ENCODE measurements at places on chromosomes 4 and X. TPM values are rescaled to one million over a fixed set of nuclear protein-coding genes. Genes with fewer than 3 reads are reported as not detected.

GRCh38 chrX:40809210-40809609 lies 73.9 kb upstream of the MED14 start:
- H3K27me3 ChIP-seq: no peaks in the 10 kb centered on the region
- H3K4me1 ChIP-seq: no peaks in the 10 kb centered on the region
- H3K36me3 ChIP-seq: no peaks in the 10 kb centered on the region
- DNase-seq: no peak

- no peak overlapping the region for H3K27ac ChIP-seq
- H3K4me1 ChIP-seq: peaks cover under 1% of the 10 kb centered on the region
- H3K27me3 ChIP-seq: no peaks in the 10 kb centered on the region
- no peak overlapping the region for H3K4me3 ChIP-seq
- no peak for DNase-seq
Observed at GRCh38 chrX:124223524-124223923, 108.9 kb upstream of the TEX13D start.

DNA sequence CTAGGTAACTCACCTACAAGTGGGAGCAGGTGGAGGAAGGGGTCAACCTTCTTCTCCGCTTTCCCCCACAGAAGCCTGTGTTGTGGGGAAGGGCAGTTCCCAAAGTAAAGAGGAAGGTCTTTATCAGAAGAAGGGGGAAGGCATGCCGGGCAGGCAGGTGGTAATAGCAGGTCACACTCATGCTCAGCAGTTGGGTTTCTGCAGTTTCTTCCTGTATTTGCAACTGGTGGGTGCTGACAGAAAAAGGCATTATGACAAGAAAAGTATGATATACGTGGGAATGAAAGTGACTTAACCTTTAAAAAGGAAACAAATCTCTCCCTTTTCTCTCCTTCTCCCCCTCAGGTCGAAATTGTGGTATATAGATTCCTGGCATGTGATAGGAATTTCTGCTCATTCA lies 3.7 kb downstream of the MTMR1 start:
- peaks cover 35% of the 10 kb centered on the region for H3K4me1 ChIP-seq
- no peak for DNase-seq
- no peak overlapping the region for H3K4me3 ChIP-seq
- H3K27me3 ChIP-seq: no peaks in the 10 kb centered on the region
- no peaks in the 10 kb centered on the region for H3K36me3 ChIP-seq
- peak overlapping the region; percentile 23 for H3K27ac ChIP-seq

DNA sequence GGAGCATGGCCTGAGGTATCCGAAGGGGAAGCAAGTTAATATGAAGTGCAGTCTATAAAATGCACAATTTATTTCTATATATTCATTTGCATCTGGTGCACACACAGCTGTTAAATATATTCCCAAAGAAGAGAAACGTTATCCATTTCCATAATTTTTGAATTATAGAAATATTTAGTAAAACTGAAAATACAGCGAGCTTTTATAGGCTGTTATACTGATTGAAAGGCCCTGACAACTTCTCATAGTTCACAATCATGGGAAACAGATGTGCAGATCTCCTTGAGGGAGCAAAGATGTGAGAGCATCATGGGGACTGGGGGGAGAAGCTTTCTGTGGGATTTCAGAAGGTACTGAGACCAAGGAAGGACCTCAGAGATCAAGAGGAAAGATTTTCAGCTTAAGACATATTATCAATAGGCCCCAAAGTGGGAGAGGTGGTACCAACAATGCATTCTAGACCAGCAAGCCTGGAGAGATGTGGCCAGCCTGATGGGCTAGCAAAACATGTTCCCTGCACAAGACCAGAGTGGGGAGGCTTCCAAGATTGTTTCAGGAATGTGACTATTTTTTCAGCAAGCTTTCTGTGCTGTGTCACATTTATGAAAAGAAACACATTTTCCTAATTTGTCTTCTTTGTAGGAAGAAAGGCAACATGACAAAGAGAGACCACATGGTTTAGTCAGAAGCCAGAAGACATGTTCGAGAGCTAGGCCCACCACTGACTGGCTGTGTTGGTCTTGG lies 256.0 kb upstream of the SFRP2 start:
- no peaks in the 10 kb centered on the region for H3K36me3 ChIP-seq
- no peak for DNase-seq
- no peaks in the 10 kb centered on the region for H3K4me1 ChIP-seq
- H3K27me3 ChIP-seq: no peaks in the 10 kb centered on the region

DNA sequence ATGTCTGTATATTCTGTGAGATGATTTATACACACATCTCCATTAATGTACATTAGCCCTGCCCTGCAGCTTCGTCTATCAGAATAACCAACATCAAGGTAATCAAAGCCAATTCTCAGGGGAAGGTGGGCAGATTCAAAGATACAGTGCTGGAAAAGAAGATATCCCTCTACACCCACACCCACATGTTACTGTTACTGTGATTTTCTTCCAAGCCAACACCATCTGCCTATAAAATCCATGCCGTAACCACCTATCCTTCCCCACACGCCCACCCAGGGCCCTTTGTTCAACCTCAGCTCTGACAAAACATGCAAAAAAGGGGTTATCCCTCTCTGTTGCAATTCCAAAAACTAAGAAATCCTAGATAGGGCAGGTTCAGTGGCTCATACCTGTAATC lies 20.0 kb downstream of the OPHN1 start:
- no peak for DNase-seq
- peaks cover 33% of the 10 kb centered on the region for H3K4me1 ChIP-seq
- no peak overlapping the region for H3K27ac ChIP-seq

- H3K27ac ChIP-seq: no peak overlapping the region
- no peaks in the 10 kb centered on the region for H3K27me3 ChIP-seq
- DNase-seq: no peak
- no peaks in the 10 kb centered on the region for H3K4me1 ChIP-seq
Observed at GRCh38 chr4:21876711-21877110, 71.9 kb downstream of the KCNIP4 start.

- H3K4me3 ChIP-seq: no peak overlapping the region
- H3K4me1 ChIP-seq: no peaks in the 10 kb centered on the region
- no peak overlapping the region for H3K27ac ChIP-seq
- no peak for DNase-seq
- no peaks in the 10 kb centered on the region for H3K36me3 ChIP-seq
- H3K27me3 ChIP-seq: no peaks in the 10 kb centered on the region
Observed at GRCh38 chr4:81790477-81790876, 318.8 kb upstream of the RASGEF1B start.

- no peaks in the 10 kb centered on the region for H3K4me1 ChIP-seq
- no peaks in the 10 kb centered on the region for H3K36me3 ChIP-seq
- no peak overlapping the region for H3K27ac ChIP-seq
- no peaks in the 10 kb centered on the region for H3K27me3 ChIP-seq
Observed at GRCh38 chr4:142112451-142112850, 476.1 kb downstream of the IL15 start.

DNA sequence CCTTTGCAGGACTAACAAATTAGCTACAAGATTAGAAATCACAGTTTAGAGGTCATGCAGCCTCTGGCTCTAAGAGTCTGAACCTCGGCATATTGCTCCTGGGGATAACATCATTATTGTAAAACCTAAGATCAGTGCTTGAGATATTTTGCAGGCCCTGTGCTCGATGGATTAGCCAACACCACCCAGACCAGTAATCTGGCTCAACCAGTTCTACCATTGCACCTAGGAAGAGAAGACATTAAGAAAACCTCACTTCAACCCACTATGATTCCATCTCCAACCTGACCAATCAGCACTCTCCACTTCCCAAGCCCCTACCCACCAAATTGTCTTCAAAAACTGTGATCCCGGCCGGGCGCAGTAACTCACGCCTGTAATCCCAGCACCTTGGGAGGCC lies 43.6 kb downstream of the WFS1 start:
- peaks cover 14% of the 10 kb centered on the region for H3K27me3 ChIP-seq
- H3K4me3 ChIP-seq: no peak overlapping the region

GRCh38 chrX:42269186-42269585 lies 345.8 kb upstream of the CASK start:
- no peak overlapping the region for H3K4me3 ChIP-seq
- no peaks in the 10 kb centered on the region for H3K27me3 ChIP-seq
- no peaks in the 10 kb centered on the region for H3K36me3 ChIP-seq
- H3K4me1 ChIP-seq: no peaks in the 10 kb centered on the region

DNA sequence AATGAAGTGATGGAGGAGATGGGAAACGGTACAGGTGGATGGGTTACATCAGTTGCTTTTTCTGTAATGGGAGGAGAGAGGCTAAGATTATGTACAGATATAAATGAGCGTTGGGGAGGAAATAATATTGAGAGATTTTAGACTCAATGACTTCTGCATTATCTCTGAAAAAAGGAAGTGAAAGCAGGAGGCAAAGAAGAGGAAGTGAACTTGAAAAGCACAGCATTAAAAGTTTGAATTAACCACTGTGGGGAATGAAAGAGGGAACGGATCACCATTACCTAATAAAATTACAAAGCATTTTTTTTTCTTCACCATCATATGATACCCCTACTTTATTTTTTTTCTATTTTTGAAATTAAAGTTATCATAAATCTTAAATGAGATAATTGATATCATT lies 1025.5 kb downstream of the RPA4 start:
- DNase-seq: peak; percentile 22
- no peaks in the 10 kb centered on the region for H3K36me3 ChIP-seq
- no peak overlapping the region for H3K27ac ChIP-seq
- no peaks in the 10 kb centered on the region for H3K4me1 ChIP-seq

GRCh38 chr4:3046162-3046561 lies 28.2 kb downstream of the HTT-AS start:
- H3K36me3 ChIP-seq: no peaks in the 10 kb centered on the region
- H3K4me1 ChIP-seq: peaks cover 57% of the 10 kb centered on the region
- H3K4me3 ChIP-seq: no peak overlapping the region
- peak; percentile 33 for DNase-seq
- no peak overlapping the region for H3K27ac ChIP-seq

DNA sequence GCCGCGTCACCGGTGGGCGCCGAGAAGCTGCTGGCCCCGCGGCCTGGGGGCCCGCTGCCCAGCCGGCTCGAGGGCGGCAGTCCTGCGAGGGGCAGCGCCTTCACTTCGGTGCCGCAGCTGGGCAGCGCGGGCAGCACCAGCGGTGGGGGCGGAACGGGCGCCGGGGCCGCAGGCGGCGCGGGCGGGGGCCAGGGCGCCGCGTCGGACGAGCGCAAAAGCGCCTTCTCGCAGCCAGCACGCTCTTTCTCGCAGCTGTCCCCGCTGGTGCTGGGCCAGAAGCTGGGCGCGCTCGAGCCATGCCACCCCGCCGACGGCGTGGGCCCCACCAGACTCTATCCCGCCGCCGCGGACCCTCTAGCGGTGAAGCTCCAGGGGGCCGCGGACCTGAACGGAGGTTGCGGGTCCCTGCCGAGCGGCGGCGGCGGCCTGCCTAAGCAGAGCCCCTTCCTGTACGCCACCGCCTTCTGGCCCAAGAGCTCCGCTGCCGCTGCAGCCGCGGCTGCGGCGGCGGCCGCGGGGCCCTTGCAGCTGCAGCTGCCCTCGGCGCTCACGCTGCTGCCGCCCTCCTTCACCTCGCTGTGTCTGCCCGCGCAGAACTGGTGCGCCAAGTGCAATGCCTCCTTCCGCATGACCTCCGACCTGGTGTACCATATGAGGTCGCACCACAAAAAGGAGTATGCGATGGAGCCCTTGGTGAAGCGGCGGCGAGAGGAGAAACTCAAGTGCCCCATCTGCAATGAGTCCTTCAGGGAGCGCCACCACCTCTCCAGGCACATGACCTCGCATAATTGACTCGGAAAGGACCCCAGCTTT lies 5.6 kb downstream of the PRDM8 start:
- peak overlapping the region; percentile 79 for H3K4me3 ChIP-seq
- peaks cover 28% of the 10 kb centered on the region for H3K4me1 ChIP-seq
- DNase-seq: no peak

GRCh38 chr4:16206848-16207247 lies 19.4 kb downstream of the TAPT1 start:
- H3K36me3 ChIP-seq: peaks cover 55% of the 10 kb centered on the region
- H3K27ac ChIP-seq: peak overlapping the region; percentile 2
- peaks cover 38% of the 10 kb centered on the region for H3K4me1 ChIP-seq
- no peaks in the 10 kb centered on the region for H3K27me3 ChIP-seq
- no peak for DNase-seq

Gene TMPRSS11D
- not detected for polyA plus RNA-seq

Gene SASH3
- 272 TPM for polyA plus RNA-seq

Gene ARX
- polyA plus RNA-seq: not detected

Gene PCDH11X
- not detected for polyA plus RNA-seq

Data from CD14-positive monocyte (primary cell).